ENCODE measurements at places on chromosomes 5 and 9.

DNA sequence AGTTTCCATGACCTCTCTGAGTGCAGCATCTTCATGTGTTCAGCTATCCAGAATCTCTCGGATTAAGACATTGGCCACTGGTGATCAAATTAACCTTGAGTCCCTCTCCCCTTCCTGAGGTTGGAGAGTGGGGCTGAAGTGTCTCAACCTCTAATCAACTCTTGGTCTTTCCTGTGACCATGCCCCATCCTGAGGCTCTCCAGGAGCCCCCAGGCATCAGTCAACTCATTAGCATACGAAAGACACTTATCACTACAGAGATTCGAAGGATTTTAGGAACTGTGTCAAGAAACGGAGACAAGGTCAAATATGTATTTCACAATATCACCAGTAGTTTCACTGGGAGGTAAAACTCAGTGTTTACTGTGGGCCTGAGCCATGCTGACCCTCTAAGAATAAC, 130.2 kb upstream of the CCDC152 start:
- DNase-seq = no peak

DNA sequence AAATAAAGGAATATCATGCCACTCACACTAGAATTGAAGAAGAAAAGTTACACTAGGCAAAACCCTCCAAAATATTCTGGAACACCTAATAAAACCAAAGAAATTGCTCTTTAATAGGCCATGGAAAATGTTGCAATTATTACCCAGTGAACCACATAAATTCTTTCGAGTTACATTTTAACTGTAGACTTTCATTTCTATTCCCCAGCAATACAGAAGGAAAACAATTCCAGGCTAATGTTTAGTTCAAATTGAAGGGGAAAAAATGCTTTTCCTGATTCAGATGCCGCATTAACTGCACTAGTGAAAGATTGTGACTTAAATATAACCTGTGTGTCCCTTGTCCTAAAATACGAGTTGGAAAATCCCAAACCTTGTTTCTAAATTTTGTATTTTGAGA, 439.3 kb upstream of the ADAMTS16 start:
- no peak for DNase-seq

- DNase-seq = no peak
Measured at GRCh38 chr5:173238312-173239232, 3.6 kb upstream of the NKX2-5 start.

DNA sequence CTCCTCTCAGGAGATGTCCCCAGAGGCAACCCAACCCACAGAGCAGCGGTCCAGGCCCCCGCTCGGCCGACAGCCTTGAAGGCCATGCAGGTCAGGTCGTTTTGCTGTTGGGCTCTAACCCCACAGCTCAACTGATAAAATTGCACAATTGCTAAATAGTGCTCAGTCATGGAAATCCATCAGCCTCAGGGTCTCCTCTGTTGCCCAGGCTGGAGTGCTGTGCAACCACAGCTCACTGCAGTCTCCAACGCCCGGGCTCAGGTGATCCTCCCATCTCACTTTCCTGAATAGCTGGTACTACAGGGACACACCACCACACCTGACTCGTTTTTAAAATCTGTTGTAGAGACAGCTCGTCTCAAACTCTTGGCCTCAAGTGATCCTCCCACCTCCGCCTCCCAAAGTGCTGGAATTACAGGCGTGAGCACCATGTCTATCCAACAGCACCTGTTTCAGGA, 18.3 kb downstream of the BRD3OS start:
- DNase-seq = no peak

GRCh38 chr9:124495126-124496074, 11.8 kb downstream of the NR5A1 start:
- no peak for DNase-seq

DNA sequence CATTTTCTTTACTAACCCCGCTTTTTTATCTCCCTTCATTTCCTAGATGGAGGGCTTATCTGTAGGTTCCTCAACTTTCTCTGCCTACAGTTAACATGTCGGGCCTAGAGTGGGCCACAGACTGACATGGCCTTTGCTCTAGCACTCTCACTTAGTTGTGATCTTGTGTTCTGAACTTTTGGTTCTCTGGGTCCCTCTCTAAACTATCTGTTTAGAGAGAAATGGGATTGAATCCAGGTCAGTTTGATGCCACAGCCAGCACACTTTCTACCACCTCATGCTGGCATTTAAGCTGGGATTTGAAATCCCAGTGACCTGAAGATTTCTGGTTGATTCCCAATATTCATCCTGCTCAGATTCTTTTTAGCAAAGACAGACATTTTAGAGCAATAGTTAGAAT, 388.5 kb upstream of the PAPPA start:
- no peak for DNase-seq

DNA sequence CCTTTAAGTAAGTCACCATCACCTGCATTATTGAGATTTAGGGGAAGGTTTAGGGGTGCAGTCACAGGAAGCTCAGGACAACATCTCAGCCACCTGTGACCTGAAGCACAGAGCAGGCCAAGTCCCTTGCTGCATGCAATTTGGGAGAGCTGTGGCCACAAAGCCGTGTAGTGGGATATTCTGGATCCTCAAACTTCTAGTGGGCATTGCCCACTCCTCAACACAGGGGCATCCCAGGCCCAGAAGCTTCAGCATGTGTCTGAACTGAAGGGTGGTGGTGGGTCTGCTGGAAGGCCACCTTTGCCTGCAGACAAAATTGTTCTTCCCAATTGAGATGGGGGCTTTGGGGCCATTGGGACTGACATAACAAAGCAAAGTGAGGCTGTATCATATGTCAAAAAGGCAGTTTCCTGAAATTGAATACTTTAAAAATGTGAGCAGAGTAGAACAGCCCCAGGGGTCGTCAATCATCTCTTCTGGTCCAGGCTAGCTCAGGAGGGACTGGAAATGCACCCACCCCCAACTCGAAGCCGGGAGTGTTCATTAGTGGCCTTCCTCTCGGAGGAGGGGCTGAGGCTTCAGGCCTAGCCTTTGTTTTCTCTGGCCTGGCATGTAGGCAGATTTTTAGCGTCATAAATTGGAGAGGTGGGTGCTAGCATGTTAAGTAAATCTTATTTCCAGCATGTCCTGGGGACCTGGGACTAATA, 2.8 kb upstream of the GADD45G start:
- no peak for DNase-seq

DNA sequence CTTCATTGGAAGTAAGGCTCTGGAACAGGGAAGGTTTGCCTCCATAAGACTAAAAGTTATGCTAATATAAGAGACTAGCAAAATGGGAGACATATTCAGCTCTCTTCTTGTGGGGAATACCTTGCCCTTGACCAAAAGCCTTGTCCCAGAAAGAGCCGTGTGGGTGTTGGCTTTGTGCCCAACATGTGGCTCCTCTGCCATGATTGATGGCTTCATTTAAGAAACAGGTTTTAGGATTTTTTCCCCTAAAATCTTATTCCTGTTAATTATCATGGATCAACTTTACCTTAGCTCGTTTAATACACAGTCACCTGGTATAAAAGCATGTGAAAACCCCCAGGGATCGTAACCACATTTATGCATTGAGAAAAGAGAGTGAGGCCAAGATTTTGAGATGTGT, 38.9 kb downstream of the DOCK8 start:
- no peak for DNase-seq

GRCh38 chr9:34398875-34399274, 22.2 kb upstream of the MYORG start:
- no peak for DNase-seq

DNA sequence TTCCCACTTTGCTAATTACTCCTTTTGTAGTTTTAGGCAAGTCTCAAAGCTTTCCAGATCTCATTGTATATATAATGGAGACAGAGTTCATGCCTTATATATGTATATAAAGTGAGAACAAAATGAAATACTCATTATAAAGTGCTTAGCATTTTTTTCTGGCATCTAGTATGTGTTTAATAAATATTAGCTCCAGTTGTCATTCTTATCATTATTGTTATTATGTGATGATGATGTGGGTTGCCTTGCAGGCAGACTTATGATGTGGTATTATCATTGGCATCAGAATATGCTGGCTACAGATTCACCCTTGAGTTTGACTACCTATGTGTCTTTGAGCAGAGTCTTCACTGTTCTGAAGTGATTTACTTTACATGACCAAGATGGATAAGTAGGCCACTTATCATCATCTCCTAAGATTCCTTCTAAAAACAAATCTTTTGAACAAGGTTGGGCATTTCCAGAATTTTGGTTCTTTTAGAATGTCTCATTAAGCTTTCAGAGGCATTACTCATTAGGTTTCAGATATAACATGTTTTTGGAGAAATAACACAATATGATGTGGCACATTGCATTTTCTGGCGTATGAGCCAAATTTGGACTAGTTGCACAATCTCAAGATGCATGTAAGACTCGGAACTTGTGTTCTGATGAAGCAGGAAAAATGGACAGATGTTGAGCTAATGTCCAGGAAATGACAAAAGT, 145.6 kb upstream of the TNC start:
- no peak for DNase-seq

GRCh38 chr9:90070056-90070455, 465.2 kb downstream of the GADD45G start:
- DNase-seq = no peak

- no peak for DNase-seq
Measured at GRCh38 chr9:130672933-130673615, 8.7 kb downstream of the PRDM12 start.

Data from endothelial cell of umbilical vein (primary cell).